ENCODE measurements at places on chromosomes 5 and 9. TPM values are rescaled to one million over a fixed set of nuclear protein-coding genes. Genes with fewer than 3 reads are reported as not detected.

The ADAMTS16 gene
- polyA plus RNA-seq: 10.6 TPM

The RBM22 gene
- polyA plus RNA-seq: 36.9 TPM

The ANKRD34B gene
- polyA plus RNA-seq: not detected

DNA sequence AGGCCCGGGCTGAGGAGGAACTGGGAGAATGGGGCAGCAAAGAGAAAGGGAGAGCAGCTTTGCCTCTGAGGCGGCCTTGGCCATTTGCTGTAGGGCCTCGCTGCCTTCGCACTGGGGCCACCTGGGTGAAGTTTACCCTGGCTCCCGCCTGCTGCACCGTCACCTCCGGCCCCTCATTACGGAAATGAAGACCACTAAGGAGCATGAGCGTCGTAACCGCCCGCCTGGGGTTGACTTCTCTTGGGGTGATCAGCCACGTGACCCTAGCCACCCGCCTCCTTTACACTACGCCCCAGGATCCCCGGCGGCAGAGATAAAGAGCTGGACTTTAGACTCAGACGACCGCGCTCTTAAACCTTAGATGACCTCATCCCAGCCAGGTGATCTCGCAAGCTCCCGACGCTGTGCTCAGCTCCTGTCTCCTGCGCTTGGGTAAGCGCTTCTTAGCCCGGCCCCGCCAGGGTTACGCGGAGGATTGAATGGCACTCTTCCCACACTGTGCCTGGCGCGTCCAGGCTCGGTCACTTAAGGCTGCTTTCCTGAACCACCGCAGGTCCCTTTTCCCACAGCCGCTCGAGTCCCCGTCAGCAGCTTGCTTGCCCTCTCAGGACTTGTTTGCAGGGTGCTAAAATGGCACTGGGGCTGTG is 107.9 kb upstream of the LARP1 start:
- peak; percentile 30 for DNase-seq

GRCh38 chr9:89225587-89225986 is 47.0 kb upstream of the SHC3 start:
- DNase-seq: peak; percentile 39

- DNase-seq: peak; percentile 70
Measured at GRCh38 chr5:34533582-34534522, 122.3 kb upstream of the RAI14 start.

GRCh38 chr5:146527785-146528184 is 11.8 kb upstream of the GPR151 start:
- DNase-seq: no peak

Measured in muscle of leg (tissue), 16 donors.